ENCODE measurements at places on chromosomes 12 and 14.

- no peak for DNase-seq
Measured at GRCh38 chr12:3341594-3341993, 149.4 kb upstream of the PRMT8 start.

DNA sequence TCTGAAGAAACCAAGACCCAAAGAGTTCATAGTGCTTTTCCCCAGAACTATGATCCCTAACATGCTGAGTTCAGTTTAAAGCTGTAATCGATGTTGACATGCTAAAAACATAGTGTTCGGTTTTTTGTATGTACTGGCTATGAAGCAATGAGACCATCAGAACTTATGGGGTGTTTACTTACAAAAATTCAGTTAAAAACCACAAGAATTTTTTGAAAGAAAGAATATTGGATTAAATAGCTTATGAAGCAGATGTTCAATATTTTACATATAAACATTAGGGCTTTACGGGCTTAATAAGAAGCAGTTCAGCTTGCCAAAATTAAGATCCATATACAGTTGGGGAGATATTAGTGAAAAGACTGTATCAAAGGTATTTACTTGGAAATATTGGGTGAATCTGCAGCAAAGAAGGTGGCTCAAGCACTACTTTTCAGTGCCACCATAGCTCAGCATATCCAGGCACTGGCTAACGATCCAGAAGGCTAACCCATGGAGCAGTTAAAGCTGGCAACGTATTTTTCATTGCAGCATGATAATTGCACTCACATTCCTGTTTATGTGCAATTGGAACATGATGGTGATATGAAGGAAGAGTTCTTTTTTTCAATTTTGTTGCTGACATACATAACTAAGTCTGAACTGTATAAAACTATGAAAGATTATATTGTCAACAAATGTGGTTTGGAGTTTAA is 125.9 kb downstream of the EFCAB11 start:
- no peak for DNase-seq

DNA sequence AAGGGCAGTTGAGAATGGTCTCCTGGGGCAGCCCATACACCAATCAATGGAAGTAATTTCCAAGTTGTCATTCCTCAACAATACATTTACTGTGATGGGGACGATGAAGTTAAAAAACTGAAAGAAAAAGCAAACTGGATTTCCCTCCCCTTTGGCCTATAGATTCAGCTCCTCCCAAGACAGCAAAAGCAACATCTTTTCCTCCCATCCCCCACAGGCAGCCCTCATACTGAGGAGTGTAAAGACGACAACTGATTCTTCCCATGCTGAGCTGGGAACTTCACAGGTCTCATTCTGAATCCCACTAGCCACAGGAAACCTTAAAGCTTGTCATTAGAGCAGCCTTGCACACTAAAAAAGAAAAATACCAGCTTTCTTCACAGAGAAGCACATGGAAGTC is 48.5 kb downstream of the PITPNM2 start:
- DNase-seq: no peak

GRCh38 chr14:77562681-77563080 is 53.8 kb downstream of the SPTLC2 start:
- no peak for DNase-seq

DNA sequence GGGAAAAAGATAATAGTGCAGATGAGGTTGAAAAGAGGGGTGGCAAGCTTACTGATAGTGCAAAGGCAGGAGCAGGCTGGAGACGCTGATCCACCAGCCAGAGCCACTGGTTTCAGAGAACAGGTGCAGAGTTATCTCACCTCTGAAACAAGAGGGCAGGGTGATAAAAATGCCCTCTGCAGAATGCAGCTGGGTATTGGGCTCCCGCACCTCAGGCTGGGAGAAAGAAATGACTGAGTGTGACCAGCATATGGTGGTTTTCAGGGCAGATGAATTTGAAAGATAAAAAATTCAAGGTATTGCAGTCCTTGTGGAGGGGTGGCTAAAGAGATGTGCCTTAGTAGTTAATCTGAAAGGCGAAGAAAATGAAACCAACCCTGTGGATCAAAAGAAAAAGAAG is 2.9 kb upstream of the TMEM30B start:
- DNase-seq: no peak

DNA sequence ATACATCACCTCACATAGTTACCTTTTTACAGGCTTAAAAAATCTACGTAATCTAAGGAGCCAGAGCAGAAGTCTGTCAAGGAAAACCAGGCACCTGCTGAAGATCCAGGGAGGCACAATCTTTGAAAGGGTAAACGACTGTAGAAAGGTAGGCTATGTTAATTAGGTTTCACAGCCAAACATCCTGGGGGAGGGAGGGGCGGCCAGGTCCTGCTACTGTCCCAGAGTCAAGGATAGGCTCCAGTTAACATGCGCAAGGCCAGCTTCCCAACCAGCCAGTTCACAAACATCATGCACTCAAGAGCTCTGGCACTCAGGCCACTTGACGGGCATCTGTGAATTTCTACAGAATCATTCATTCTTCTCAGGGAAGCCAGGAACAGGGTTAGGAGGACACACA is 22.9 kb downstream of the NIN start:
- DNase-seq: no peak

DNA sequence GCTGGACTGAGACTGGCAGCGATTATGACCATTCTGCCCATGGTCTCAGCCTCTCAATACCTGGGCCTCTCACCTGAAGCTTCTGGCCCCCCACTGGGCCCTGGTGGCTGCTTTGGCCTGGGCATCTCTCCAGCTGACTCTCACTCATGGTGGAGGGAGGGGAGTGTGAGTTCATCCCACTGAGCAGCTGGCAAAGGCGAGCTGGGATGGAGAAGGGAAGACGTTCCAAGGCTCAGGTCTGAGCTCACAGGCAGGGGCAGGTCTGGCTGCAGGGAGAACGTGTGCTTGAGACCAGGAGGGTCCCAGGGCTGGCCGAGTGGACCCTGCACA is 103.5 kb downstream of the TMEM121 start:
- DNase-seq: no peak

- no peak for DNase-seq
Measured at GRCh38 chr12:57899010-57899662, 42.2 kb upstream of the ATP23 start.

DNA sequence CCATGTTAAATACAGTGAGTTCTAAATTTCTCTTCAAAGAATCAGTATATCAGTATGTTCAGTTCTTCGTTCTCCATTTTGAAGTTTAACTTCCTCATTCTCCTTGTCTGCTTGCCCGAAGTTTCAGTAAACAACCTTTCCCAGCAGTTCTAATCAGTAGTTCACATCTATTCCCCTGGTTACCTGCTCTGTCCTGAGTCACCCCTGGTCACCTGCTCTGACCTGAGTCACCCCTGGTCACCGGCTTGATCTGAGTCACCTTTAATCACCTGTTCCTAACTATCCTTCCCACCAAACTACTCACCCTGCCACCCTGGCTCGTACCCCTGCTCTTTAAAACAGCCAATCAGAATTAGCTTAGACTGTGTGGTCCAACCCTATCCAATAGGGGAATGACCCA is 9.4 kb upstream of the OR10G3 start:
- DNase-seq: no peak

- DNase-seq: no peak
Measured at GRCh38 chr12:66187821-66188220, 1.2 kb upstream of the IRAK3 start.

DNA sequence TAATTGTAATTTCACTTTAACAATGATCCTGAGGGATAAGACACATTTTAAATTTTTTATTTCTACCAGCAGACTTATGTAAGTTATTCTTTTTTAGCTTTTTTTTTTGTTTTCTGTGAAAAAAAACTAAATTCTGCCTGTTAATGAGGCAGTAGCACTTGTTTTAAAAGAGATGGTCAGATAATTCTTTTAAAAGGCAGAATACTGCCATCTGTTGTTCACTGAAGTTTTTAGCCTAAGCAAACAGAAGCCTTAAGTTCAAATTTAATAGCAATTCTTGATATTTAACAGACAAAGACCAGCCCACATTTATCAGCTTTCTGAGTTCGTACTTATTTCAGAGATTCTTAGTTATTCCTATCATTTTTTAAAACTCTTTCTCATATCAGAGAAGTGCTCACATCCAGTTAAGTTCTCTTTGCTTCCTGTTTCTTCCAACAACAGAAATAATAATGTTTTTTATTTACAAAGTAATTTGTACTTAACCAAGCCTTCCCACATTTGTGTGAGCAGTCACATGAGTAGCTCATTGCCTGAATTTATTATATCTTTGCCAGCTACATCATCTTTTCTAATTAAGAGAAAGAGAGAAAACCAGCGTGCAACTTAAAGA is 93.4 kb upstream of the SLCO1C1 start:
- DNase-seq: no peak

- no peak for DNase-seq
Measured at GRCh38 chr14:30243207-30243606, 315.6 kb upstream of the PRKD1 start.

- no peak for DNase-seq
Measured at GRCh38 chr12:94725375-94726168, 75.2 kb upstream of the TMCC3 start.

GRCh38 chr12:75713434-75713833 is 202.0 kb upstream of the KRR1 start:
- no peak for DNase-seq

DNA sequence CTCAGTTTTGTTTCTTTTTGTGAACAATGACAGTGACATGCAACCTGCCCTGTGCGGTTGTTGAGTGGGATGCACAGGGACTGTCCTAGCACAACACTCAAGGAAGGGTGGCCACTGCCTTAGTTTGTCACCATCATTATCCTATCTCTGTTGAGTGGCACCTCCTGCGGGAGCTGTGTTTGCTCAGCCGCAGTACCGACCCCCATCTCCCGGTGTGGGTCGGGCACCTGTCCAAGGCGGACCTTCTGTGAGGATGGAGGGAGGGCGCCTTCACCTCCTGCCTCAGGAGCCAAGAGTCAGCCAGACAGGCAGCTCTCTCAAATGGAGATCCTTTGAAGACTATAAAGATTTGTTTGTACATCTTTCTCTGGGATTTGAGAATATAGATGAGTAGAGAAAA is 142.1 kb downstream of the TSPAN9 start:
- no peak for DNase-seq

DNA sequence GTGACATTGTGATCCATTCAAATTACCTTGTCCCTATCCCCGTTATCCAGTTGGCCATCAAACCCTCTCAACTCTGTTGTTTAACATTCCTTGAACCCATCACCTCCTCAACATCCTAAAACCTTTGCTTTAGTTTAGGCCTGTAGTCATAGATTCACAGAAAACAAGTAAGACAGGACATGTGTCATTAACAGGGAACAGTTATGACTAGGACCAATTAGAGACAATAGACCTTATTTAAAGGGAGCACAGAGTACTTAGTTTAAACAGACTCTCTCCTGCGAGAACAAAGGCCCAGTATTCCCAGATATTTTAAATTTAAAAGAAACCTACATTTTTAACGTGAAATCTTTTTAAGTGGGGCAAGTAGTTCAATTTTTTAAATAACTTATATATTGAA is 20.0 kb upstream of the HELB start:
- no peak for DNase-seq

DNA sequence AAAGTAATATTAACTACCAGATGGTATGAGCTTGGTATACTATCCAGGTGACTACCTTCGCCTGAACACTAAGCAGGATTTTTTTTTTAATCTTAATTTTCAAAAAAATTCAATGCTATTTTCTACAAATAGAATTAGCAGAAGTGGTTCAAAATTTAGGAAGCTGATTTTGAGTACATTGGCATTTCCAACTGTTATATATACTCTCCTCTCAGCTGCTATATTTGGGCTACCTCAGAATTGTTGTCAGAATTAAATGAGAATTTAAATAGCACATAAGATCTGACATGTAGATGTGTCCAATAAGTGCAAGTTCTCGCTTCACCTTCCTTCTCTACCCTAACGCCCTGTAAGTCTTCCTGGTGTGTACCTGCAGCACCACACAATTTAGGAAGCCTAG is 83.1 kb downstream of the DUSP6 start:
- no peak for DNase-seq

- no peak for DNase-seq
Measured at GRCh38 chr14:104886690-104887622, 21.9 kb downstream of the CEP170B start.

DNA sequence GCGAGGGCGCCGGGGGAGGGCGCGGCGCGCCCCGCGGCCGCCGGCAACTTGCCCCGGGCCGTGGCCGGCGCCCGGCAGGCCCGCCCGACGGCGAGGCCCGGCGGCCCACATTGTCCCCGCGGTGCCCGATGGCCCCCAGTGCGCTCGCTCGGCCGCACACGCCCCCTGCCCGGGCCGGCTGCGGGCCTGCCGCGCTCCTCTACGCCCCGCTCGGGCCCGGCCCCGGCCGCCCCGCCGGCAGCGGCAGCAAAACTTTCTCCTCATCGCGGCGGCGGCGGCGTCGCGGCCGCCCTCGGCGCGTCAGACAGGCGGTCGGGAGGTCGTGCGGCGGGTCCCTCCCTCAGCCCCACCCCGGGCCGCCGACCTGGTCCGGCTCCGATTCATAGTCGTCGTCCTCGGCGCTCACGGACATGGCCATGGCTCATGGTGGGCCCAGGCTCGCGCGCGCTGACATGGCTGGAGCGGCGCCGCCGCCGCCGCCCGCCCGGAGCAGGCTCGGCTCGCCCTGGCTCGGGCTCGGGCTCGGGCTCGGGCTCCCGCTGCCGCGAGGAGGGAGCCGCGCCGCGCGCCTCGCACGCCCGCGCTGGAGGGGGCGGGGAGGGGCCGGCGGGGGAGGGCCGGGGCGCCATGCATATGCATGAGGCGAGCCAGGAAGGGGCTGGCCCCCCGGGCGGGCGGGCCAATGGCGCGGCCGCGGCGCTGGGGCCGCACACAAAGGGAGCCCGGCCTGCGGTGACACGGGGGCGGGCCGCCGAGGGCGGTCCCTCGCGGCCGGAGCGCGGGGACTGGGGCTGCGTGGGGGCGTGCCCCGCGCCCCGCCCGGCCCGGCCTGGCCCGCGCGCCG is 67.1 kb downstream of the RNF34 start:
- DNase-seq: peak; percentile 83

- DNase-seq: no peak
Measured at GRCh38 chr12:77047341-77048109, 17.8 kb downstream of the E2F7 start.

GRCh38 chr12:84135586-84136279 is 776.9 kb downstream of the SLC6A15 start:
- DNase-seq: no peak

- no peak for DNase-seq
Measured at GRCh38 chr14:77200406-77200985, 18.9 kb downstream of the TMEM63C start.

DNA sequence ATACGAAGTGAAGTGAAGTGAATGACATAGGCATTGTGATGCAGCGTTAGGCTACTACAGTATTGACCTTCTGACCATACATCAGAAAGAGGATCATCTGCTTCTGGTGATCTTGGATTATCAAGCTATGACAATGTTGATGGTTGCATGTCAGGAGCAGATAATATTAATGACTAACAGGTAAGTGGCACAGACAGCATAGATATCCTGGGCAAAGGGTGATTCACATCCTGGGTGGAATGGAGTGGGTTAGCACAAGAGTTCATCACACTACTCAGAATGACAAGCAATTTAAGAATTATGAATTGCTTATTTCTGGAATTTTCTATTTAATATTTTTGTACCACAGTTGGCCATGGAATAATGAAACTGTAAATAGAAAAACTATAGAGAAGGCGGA is 397.9 kb upstream of the ATP2B1 start:
- DNase-seq: no peak

All from substantia nigra (tissue), 51 donors.